ENCODE measurements at places on chromosomes 5 and 9.

GRCh38 chr5:124658867-124659557 lies 87.4 kb downstream of the ZNF608 start:
- peak; percentile 37 for DNase-seq

GRCh38 chr5:124790895-124791732 lies 44.7 kb upstream of the ZNF608 start:
- DNase-seq: peak; percentile 21

DNA sequence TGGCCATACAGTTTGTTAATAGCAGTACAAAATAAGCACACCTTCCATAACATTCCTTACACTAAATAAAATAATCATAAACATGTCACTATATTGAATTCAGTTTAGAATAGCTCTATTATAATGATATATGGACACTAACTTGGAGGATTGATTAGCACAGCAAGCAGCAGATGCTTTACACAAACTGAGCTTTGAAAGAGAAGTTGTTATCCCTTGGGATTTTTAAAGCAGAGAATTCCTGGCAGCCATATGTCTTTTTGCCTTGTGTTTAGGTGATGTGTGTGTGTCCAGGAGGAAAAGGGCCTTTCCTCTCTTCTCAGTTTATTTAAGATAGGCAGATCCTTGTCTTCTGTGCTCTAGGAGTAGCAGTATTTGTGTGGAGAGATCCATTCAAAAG lies 232.2 kb upstream of the GRIN3A start:
- no peak for DNase-seq

DNA sequence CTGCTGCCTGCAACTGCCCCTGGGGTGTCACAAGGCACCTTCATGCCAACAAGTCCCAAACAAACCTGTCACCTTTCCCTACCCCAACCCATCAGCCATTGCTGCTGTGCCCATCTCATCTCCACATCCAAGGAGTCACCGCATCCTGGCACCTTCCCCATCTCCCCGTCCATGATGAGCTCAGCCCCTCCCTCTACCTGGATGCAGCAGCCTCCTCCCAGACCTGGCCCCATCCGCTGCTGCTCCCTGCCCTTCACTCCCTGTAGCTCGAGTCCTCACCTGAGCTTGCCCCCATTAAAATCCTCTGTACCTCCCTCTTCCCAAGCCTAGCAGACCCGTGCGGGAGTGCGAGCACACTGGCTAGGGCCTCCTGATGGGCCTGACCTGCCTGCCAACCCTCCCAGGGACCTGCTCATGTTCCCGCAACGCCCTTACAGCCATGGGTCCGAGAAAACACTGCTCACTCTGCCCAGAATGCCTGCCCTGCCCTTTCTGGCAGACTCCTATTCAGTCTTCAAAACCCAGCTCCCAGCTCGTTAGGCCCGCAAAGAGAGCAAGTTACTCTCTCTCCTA lies 110.6 kb downstream of the ADAMTS2 start:
- DNase-seq: no peak

GRCh38 chr5:9505225-9505624 lies 40.6 kb downstream of the SEMA5A start:
- no peak for DNase-seq

- no peak for DNase-seq
These were observed 67.6 kb downstream of the DPYSL3 start for GRCh38 chr5:147442224-147442623.

- no peak for DNase-seq
These were observed 288.7 kb downstream of the CEMIP2 start for GRCh38 chr9:71479621-71480020.

DNA sequence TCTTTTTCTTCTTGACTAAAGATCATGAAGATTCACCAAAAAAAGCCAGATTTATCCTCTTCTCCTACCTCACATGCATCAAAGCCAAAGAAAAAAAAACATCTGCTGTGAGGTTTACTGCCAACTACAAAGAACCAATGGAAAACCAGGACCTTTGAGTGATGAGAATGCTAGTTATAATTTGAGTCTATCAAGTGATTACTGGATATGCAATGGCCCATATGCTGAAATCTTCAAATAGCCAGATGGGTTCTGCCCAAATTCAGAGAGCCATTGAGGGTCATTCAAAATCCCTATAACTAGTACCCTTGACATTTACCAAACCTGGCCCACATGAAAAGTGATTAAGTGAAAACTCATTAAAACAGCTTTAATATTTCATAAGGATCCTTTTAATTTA lies 78.4 kb upstream of the ACO1 start:
- no peak for DNase-seq

DNA sequence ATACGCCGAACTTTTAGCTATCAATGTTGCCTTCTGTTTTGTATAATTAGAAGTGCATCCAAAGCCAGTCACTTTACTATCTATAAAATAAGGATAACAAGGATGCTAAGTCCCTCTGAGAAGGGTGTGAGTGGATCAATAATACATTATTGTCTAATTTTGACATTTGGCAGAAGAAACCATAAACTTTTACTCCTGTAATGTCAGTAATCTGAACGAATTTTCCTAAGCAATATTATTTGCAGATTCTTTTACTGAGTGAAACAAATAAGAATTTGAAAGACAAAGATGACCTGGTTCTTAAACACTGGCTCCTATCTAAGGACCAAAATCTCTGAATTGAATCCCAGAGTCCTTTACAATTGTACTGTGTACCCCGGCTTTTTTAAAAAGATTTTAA lies 126.6 kb upstream of the TMEM161B start:
- no peak for DNase-seq

DNA sequence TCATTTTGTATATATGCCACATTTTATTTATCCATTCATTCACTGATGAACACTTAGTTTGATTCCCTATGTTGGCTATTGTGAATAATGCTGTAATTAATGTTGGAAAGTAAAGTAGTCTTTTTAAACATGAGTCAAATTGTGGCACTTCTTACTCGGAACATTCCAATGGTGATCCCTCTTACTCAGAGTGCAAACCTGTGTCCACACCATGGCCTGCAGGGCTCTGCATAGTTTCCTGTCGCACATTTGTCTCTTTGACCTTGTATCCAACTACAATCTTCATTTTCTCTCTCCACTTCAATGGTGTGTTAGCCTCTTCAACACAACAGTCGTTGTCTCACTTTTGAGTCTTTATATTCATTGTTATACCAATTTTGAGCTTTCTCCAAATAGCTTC lies 98.1 kb upstream of the PAPPA start:
- DNase-seq: no peak

GRCh38 chr5:1874771-1875220 lies 7.9 kb downstream of the IRX4 start:
- no peak for DNase-seq

DNA sequence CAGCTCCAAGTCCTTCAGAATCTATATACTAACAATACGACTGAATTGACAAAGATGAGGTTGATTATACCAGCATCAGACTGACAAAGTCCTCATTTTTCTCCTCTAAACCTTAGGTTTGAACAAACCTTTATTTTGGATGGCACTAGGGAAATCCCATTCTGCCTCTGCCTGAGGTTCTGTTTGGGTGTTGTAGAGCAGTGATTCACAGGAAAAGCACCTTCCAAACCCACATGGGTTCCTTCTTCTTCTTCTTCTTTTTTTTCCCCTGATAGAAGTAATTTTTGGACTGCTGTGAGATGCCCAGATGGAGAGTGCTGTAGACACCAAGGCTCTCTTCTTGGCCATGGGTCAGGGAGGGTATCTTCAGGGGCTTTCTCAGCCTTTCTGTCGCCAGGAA lies 164.9 kb upstream of the PAPPA start:
- DNase-seq: no peak

- no peak for DNase-seq
These were observed 163.6 kb upstream of the SMIM23 start for GRCh38 chr5:171622010-171622409.

GRCh38 chr9:123514766-123515165 lies 158.8 kb downstream of the CRB2 start:
- DNase-seq: no peak

GRCh38 chr5:150625831-150626746 lies 14.4 kb upstream of the SYNPO start:
- no peak for DNase-seq

DNA sequence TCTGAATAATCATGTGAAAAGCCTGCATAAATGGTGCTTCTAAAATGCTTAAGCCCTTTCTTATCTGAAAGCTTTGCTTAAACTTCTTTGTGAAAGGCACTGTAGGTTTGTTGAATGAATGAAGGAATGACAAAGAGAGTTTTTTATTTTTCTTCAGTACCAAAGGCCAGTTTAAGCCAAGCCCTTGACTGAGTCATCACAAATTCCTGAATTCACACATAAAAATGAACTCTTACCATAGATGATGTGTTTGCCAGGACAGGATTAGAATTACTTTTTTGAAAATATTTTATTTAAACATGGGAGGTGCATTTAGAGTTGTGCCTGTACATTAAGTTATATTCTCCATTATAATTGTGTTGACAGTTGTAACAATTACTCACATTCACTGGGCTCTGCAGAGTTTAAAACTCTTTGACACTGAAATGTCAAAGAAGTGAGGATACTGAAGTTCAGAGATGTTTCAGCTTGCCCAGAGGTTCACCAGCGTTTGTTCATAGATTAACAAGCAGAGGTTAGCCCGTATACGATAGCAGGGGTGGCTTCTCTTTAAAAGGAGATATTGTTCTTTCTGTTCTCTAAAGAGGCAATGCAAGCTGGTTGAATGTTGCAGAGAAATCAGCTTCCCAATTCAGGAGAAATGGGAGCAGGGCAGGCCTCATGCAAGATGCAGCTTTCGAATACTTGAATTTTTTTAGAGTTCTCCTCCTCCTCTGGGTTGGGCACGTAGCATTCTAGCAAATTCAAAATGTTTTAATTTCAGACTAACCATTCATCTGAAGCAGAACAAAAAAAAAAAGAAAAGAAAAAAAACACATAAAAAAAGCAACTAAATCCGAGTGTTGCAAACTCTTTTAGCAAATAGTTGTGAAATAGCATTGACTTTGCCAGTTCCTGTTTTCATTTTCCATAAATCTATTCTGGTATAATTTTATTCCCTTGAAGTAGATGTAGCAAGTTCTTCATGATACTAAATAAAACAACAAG lies 358.7 kb upstream of the KLF4 start:
- no peak for DNase-seq

GRCh38 chr5:143008809-143009521 lies 238.8 kb downstream of the ARHGAP26 start:
- DNase-seq: peak; percentile 92

DNA sequence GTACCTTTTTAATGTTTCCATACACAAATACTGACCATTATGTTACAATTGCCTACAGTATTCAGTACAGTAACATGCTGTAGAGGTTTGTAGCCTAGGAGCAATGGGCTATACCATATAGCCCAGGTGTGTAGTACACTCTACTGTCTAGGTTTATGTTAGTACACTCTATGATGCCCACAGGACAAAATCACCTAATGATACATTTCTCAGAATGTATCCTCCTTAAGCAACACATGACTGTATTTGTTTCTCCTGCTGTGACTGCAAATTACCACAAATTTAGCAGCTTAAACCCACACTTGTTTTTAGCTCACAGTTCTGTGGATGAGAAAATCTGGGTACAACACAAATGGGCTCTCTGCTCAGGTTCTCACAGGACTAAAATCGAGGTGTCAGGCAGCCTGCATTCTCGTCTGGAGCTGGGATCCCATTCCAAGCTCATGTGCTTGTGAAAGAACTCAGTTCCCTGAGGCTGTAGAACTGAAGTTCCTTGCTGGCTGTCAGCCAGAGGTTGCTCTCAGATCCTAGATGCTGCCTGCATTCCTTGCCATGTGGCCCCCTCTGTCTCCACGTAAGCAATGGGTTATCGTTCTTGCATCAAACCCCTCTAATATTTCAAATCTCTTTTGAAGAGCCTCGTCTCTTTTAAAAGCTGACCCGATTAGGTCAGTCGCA lies 38.6 kb upstream of the PIK3R1 start:
- DNase-seq: no peak

GRCh38 chr9:135574943-135575342 lies 13.4 kb downstream of the PAEP start:
- DNase-seq: no peak

DNA sequence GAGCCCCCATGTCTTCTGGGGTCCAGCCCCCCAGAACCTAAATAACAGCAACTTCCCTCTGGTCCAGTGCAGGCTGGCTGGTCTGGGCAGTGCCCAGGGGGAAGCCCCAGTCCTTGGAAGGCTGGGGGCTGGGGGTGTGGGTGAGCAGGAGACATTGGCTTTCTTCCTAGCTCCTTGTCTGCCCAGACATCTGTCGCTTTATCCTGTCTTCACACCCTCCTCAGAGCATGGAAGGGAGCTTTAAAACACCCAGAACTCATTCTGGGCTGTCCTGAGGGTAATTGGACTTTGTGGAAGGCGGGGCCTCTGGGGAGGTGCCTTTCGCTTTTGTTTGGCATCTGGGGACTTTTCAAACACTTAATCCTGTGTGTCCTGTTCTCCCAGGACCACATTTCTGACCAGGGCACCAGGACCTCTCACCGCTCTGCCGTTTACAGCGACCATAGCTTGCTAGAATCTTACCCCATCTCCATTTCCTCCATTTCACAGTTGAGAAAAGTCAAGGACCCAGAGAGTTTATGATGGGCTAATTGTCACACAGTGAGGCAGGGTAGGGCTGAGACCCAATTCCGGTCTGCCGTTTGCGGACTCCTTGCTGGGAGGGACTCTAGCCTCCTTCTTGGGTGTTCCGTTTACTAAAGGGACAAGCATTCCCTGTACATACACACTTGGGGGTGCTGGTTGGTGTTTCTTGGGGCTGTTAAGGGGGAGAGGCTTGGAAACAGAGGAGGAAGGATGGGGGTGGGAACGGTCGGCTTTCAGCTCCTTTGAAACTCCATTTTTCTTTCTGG lies 1.1 kb downstream of the GSN start:
- DNase-seq: no peak

DNA sequence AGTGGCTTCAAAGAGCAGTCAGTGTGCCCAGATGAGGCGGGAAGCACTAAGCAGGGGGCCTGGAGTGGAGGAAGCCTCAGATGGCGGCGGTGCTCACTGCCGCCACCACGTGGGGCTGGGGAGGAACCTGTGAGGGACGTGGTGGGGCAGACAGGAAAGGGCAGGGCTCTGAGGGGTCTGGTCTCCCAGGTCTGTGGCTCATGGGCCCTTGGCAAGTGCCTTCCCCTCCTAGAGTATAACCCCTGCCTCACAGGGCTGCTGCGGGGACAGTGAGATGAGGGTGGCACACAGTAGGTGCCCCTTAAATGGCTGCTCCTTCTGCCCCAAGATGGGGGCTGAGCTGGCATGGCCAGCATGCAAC lies 26.6 kb downstream of the NR5A1 start:
- no peak for DNase-seq

DNA sequence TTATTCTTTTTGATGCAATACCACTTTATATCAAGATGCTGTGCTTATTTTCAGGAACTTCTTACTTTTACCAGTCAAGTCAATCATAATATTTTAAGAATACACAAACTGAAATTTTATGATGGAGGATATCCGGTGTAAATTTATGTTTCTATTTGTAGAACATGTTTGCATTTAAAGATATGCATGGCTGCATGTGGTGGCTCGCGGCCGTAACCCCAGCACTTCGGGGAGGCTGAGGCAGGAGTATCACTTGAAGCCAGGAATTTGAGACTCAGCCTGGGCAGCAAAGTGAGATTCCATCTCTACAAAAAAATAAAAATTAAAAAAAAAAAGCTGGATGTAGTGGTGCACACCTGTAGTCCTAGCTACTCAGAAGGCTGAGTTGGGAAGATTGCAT lies 73.5 kb upstream of the ALDH1A1 start:
- no peak for DNase-seq
